ENCODE measurements at places on chromosomes 1 and 21.

GRCh38 chr1:151157067-151157531, 650 bp downstream of the TNFAIP8L2 start:
- DNase-seq, result no peak

DNA sequence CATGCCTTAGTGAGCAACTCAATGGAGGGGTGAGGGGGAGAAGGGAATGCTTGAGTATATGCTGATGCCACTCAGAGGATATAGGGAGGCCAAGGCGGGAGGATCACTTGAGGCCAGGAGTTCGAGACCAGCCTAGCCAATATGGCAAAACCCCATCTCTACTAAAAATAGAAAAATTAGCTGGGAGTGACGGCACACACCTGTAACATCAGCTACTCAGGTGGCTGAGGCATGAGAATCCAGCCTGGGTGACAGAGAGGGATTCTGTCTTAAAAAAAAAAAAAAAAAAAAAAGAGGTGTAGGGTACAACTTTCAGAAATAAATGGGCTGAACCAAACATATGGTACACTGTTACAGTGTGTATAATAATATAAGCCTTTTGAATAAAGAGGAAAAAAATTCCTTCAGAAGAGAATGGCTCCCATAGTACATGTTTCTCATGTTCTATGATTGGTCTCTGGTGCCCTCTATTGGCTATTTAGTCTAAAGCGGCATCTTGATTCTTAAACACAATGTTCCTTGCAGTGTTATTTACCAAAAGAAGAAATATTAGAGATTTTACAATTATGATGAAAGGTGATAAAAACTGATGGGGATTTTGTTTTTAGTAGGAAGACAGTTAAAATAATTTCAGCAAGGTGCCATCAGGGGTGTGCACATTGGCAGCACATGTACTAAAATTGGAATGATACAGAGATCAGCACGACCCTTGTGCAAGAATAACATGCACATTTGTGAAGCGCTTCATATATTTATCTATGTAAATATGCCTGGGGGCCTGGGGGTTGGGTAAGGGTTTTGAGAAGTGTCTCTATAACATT, 109.8 kb downstream of the PATJ start:
- DNase-seq, result no peak

DNA sequence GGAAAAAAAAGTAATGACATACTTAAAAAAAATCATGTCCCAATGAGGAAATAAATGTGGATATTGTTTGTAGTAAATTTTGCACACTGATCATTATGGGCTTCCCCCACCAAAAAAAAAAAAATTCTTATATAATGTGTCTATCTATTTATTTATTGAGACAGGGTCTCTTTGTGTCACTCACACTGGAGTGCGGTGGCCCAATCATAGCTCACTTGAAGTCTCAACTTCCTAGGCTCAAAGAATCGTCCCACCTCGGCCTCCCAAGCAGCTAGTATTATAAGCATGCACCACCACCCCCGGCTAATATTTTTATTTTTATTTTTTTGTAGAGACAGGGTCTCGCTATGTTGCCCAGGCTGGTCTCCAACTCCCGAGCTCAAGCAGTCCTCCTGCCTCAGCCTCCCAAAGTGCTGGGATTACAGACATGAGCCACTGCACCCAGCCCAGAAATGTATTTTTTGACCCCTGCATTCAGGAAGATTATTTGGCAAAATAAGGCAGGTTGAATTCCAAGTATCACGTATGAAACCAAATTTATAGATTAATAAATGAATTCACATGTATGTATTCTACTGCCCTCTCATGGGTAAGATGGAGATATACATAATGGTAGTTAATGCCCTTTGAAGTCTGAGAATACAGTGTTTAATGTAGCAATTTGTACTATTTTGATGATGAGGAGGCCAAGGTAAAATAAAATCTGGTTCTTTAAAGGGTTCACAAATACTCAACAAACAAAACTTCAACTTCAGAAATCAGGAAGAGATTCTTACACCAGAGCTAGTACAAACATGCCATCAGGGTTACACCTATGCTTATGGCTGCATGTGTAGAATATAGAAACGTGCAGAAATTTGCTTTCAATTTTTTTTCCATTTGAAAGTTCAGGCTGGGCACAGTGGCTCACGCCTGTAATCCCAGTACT, 1.4 kb upstream of the DENND2C start:
- no peak for DNase-seq

GRCh38 chr1:228706305-228706704, 29.0 kb upstream of the RHOU start:
- DNase-seq, result no peak

- DNase-seq, result no peak
Measured at GRCh38 chr1:234920136-234920842, 208.3 kb downstream of the TOMM20 start.

GRCh38 chr1:95230256-95230655, 3.8 kb upstream of the RWDD3 start:
- DNase-seq, result no peak

DNA sequence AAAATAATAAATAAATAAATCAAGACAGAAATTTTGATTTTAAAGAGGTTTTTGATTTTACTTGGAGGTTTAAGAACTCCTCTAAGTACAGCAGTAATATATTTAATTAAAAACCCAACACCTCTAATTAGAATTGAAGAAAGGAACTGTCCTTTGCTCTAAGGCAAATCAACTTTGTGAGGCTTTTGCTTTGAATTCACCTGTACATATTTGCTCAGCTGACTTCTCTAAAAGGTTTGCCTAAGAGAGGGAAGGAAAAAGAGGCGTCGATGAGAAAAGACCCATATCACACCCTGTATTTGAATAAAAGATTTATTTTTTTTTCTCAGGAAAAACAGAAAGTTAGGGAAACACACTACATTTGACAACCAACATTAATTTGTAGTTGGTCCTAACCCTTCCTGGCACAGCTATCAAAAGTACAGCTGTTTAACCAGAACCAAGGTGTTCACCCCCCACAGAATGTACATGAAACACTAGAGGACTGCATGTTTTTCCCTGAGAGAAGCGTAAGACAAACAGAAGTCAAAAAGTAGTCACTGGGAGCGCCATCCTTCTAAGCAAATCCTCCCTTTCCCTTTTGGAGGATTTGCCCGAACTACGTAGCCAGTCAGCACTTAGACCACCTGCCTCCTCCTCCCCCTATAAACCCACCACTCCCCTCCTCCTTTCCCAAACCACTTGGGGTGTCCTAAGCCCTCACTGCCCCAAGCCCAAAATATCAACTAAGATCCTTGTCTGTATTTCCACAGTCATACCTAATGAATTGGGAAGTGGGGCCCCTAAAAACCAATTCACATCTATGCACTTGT, 4.9 kb downstream of the MCL1 start:
- DNase-seq, result no peak

DNA sequence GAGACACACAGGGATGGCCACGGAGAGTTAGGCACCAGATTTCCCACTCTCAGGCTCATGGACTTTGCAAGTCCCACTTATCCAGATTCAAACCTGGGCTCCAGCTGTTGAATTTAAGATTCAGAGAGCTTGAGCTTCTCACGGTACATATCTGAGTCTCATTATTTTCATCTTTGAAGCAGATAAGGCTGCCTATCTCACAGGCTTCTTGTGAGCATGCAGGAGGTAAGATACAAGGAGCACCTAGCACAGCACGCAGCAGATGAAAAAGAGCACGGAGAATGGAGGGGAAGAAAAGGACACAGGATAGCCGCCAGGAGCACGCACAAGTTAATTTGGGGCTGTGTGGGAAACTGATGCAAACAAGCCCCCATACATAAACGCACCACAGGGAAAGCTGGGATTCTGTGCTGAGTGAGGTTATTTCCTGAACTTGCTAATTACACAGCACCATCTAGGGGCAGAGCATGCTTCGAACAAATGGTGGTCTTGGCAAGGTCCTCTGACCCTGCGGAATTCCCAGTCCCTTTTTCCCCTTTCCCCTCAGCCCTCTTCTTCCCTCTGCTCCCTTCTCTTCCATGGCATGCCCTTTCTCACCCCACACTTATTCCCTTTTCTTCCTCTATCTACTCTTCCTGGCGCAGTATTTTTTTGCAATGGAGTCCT, 134.7 kb upstream of the VANGL1 start:
- no peak for DNase-seq

Data from hypothalamus (tissue), 51 donors.